ENCODE measurements at places on chromosomes 4 and X.

DNA sequence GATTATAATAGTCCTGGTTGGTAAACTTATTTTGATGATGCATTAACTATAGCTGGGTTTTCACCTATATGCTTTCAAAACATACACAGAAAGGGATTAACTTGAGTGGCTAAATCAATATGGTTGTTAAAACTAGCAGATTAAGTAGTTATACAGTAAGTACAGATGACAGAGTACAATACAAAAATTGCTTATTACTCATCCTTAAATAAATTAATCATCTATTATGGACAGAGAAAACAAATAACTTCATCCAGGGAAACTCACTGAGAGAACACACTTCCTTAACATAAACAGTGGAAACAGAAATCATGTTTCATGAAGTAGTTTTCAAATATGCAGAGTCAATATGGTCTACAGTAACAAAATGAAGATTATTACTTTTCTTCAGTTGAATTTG lies 133.4 kb downstream of the AREG start:
- no peak for DNase-seq

GRCh38 chr4:61596606-61597340 lies 396.6 kb downstream of the ADGRL3 start:
- DNase-seq = no peak

DNA sequence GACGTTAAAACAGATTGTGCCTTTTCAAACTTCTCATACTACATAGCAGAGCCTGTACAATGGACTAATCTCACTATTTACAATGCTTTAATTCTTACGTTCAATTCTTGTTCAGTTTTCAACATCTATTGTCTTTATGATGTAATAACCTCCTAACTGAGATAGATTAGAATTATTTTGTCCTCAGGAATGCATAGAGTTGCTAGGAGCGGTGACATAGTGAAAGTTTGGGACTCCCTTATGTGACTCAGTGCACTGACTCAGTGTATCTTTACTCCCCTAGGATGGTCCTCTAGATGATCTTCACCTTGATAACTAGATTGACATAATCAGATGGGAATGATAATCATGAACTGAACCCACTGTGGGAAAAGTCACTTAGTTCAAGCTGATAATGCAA lies 151.5 kb downstream of the VEGFC start:
- no peak for DNase-seq

- DNase-seq = no peak
These were observed 4.4 kb upstream of the C4orf36 start for GRCh38 chr4:86896596-86896995.

GRCh38 chr4:134078230-134078914 lies 123.2 kb downstream of the PABPC4L start:
- no peak for DNase-seq

DNA sequence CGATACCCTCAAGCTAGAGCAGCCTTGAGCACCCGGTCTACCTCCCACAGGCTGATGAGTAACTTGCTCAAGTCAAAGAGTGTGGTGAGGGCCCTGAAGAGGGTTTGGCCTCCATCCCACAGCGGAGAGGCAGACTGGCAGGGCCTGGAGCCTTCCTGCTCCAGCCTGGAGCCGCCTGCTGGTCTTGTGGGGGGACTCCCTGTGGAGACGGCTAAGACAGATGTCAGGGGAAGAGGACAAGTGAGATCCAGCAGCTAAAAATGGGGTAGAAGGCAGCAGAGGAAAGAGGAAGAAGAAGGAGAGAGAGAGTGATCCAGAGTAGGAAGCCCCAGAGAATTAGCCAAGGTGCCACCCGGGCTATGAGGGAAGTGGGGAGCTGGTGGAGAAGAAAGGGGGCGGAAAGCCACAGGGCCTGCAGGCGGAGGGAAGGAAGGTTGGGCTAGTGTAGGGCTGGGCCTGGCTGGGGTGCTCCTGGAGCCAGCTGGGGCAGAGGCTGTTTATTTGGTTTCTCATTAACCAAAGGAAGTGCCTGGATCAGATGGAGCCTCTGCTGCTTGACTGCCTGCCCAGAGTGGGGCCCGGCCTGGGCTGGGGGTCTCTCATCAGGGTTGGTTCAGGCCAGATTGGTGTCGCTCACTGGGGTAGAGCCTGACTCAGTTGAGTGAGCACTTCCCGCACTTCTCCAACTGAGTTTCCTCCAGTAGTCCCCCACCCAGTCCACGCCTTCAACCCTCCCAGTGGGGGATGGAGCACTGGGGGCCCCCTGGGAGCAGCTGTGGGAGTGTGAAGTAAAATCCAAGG lies 14.2 kb downstream of the EFNB1 start:
- no peak for DNase-seq

GRCh38 chr4:95959182-95959581 lies 119.3 kb downstream of the PDHA2 start:
- no peak for DNase-seq

- no peak for DNase-seq
These were observed 10.6 kb downstream of the FAM9B start for GRCh38 chrX:9023293-9023692.

DNA sequence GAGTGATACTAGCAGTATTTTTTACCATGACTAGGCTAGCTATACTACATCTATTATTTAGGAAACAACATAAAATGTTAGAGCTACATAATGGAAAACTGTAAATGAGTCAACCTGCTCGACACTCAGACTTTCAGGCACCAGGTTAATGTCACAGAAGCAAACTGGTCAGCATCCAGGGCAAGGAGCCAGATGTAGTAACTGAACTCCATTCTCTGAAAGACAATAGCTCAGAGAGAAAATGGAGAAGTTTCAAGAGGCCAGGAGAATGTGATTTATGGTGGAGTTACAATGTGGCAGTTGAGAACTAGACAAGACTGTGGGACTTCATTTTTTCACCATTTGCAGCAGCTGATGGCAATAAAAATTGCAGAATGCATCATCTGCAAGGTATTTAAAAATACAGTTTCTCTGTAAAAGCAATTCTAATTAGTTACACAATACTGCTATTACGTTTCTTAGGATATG lies 342.7 kb upstream of the PABPC4L start:
- DNase-seq = no peak

GRCh38 chr4:57854748-57855147 lies 744.6 kb upstream of the IGFBP7 start:
- DNase-seq = no peak

- DNase-seq = peak; percentile 48
These were observed 79.6 kb downstream of the CCKAR start for GRCh38 chr4:26410385-26411293.

- no peak for DNase-seq
These were observed 119.9 kb upstream of the HS3ST1 start for GRCh38 chr4:11548597-11549082.
